ENCODE measurements at places on chromosomes 2 and 18.
A peak's percentile ranks its signal among the peaks of the same experiment; 100 is the strongest.

DNA sequence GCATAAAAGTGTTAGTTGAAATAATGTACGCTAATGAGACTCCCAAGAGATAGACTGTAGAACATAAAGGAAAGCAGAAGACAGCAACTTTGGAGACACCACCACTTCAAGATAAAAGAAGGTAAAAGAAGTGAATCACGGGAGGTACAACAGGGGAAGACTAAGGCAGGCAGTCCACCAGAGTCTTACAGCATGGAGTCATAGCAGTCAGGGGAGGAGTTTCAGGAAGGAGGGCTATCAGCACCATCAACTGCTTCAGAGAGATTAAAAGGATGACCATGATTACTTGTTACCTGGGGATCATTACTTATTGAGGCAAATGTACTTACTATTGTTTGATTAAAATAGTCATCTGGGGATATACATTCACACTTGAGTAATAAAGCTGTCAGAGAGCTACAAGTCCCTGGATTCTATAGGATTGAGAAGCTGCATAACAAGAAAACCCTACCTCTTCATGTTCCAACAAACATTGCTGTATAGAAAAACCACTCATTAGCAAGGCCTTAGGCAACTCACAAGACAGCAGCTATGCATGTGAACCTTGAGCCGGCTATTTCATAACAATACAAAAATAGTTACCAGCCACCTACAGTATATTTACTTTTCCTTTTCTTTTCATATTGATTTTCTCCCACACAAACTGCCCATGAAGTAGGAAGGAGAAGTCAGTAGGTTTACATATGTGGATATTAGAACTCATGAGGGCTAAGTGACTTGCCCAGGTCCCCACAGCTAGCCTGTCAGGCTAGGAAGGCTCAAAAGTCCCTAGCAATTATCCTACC is 101.7 kb downstream of the PDE11A start:
- DNase-seq, result no peak

DNA sequence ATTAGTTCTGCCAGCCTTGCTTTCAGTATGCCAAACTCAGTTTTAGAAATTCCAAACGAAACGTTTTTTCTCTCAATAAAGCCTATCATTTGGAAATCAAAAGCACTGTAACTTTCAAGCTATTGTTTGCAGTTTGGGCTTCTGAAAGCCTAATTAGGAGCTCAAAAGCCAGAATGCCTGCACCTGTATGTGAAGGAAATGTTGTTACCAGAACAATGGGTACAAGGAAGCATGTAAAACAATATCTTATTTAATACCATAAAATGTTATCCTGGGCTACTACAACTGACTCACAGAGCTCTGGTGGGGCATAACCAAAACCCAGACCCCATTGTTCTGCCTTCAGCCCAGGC is 12.6 kb upstream of the GULP1 start:
- no peak for DNase-seq

- DNase-seq, result no peak
Measured at GRCh38 chr2:49914281-49914680, 760.0 kb upstream of the FSHR start.

DNA sequence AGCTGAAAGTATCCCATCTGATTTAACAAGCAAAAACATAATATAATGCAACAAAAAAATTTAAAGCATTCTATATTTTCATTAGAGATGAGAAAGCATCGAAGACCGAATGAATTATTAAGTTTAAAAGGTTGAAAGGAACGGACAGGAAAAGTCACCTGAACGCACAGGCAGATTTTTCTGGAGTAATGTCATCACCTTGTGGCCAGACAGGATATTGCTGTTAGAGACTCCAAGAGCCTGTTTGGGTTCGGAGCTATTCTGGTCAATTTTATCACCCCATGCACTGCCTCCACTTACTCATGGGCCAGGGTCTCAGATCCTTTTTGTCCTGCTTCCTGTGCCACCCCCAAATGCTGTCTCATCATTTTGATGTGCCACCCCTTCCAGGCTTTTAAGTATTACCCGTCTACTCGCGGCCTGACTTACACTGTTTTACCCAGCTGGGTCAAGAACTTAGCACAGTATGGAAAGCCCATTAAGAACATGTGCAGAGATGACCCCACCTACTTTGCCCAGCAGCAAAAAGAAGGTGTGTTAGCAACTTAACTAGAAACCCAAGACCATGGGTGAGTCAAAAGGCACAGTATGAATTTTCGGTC is 27.3 kb downstream of the GKN2 start:
- no peak for DNase-seq

DNA sequence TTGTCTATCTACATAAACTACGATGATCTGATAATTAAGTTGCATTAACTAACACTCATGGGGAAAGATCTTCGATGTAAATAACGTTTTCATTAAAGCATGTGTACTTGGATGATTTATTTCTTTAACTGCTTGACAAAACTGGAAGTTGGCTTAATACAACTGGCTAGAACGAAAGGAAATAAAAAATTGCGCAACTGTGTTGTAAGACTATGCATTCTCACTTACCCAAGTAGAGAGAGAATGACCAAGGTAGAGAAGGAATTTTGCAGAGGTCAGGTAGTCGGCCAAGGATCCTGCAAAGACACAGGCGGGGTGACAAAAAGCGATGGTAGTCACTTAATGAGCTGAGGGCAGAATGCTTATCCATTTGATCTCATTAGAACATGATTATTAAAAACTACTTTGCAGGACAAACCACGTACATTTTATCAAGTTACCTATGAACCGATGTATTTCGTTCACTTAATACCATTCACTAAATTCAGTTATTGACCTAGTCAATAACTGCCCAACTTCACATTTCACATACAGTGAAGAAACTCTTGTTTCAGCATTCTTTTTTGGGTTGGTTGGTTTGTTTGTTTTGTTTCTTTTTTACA is 900 bp downstream of the SLC40A1 start:
- DNase-seq, result peak; percentile 30

GRCh38 chr2:160869411-160869810 is 290.8 kb upstream of the TANK start:
- DNase-seq, result no peak

DNA sequence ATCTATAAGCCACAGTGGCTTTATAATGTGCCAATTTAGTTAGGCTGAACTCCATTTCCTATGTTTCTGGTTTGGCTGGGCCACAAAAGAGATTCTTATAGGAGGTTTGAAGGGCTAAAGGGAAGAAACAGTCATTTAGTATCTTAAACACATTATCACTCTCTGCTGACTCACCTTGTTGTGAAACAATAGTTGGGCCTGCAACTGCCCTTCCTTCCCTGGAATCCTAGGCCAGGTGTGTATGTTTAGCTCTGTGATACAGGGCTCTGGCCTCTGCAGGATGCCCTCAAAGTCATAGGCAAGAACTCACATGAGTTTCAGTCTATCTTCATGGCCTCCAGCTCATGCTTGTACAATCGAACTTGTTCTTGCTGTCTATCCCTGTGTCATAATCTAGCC is 400.0 kb upstream of the CELF4 start:
- DNase-seq, result no peak

DNA sequence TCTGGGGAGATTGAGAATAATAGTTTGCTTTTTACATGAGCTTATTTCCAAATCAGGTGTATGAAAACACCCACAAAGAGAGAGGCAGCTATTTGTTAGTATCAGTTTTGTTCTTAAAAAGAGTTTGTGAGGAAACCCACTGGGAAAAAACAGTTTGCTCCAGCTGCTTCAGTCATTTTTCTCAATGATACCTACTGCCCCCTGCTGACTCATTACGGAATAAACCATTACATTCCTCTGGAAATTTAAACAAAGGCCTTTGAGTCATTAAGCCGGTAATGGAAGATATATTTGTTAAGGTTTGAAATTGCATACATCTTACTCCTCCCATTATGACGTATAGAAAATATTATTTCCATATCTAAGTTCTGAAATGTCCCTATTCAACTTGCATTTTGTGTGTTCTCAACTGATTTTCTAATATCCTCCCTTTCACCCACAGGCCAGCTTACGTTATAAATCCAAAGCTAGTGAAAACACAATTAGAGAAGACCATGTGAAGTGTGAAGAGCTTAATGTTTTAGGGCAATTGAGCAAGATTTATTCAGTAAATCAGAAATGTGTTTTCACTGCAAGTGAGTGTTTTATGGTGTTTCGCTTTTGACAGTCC is 761.6 kb downstream of the DSC3 start:
- no peak for DNase-seq

DNA sequence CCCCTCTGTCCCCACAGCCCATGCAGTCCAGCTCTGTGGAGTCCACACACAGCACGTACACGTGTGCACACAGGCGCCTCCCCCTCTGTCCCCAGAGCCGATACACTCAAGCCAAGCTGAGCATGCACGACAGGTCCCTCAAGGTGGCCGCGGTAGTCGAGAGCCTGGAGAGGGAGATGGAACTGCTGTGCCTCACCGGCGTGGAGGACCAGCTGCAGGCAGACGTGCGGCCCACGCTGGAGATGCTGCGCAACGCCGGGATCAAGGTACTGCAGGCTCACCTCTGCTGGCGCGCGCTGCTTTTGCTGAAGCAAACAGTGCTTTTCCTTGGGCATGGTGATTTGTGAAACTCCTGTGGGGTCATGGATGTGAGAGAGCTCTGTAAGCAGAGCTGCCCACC is 58.5 kb upstream of the NFATC1 start:
- DNase-seq, result no peak

DNA sequence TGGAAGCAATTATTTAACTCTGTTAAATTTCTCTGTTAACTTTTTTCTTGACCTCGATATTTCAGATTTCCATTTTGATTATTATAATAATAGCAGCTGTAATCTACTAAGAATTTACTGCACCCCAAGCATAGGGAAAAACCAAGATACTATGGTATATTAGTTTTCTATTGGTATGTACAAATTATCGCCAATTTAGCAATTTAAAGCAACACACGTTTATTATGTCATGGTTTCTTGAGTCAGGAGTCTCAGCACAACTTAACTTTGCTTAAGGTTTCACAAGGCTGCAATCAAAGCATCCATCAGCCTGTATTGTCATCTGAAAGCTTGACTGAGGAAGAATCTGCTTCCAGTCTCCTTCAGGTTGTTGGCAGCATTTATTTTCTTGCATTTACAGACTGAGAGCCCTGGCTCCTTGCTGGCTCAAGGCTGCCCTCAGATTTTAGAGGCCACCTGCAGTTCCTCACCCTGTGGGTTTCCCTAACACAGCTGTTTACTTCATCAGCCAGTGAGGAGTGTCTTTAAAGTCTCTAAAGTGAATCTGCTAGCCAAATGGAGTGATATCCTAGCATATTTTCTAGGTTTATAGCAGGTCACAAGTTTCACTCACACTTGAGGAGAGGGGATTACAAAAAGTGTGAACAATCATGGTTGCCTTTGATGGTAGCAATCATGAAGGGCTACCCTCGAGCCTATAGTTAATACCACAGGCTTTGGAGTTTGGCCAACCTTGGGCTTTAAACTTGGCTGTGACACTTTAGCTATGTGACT is 4.4 kb upstream of the VPS54 start:
- DNase-seq, result no peak

DNA sequence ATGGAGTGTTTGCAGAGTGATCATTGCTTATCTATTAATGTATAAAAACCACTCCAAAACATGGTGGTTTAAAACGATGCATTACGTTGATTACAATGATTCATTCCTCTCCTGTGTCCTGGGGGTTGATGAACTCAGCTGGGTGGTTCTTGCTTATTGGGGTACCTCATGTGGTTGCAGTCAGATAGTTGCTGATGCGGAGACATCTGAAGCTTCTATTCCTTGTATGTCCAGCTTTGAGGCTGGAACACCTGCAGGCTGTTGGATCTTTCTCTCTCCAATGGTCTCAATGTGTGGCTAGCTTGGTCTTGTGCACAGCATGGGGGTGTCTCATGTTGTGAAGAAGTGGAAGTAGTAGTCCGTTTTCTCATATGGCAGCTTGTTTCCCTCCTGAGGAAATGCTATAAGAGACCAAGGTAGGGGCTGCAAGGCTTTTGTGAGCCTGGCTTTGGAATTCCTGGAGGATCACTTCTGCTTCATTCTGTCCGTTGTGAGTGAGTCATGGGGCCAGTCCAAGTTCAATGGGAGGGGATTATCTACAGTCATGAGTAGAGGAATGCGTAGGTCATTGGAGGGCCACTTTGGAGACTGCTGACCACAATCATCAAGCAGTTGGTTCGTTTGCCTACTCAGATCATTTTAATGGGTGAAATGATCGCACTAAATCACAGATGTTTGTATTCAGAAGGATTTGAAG is 601.0 kb downstream of the SLC4A3 start:
- DNase-seq, result no peak

GRCh38 chr18:72674710-72675109 is 130.6 kb upstream of the CBLN2 start:
- no peak for DNase-seq

DNA sequence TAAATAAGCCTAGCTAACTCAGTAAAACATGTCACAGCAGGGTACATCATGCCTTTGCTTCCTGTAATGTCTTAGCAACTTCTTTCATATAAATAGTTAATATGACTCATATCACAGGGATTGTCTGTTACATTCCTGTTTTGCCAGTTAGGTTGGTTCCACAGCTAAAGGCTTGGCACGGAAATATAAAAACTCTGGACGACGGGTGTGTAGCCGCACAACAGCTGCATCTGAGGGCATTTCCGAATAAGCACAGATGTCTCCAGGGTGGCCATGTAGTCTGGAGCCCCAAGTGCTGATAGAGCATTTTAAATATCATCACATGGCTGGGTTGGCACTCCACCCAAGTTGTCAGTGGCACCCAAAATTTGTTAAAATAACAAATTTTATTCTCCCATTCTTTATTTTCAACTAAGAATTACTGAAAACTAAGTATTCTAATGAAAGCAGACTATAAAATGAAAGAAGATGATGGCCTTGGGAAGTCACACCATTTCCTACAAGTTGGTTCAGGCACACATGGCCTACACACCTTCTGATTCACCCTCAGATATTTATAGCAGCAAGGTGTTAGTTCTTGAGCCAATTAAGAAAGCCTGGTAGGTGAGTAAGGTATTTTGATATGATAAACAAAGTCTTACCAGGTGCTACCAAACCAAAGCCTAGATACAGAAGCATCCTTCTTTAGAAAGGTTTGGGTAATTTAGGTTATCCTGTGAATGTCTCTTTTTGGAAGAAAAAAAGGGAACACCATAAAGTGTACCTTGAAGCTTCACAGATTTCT is 61.8 kb upstream of the STK17B start:
- DNase-seq, result no peak

- no peak for DNase-seq
Measured at GRCh38 chr2:61465045-61465444, 5.8 kb downstream of the USP34 start.

DNA sequence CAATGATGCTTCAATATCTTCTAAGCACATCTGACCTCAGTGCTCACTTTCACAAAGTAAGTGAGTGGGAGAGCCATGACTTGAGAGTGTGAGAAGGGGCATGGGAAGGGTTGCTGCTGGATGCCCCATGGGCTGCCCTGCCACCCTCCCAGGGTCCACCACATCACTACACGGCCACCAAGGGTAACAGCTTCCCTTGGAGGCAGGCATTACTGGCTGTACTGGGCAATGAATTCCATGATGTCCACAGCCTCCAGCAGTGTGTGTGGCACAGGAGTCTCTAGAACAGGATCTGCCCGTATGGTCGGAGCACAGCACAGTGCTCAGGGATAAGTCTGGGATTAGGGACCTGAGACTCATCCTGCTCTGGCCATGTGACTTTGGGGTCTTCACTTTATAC is 481.0 kb upstream of the MYT1L start:
- no peak for DNase-seq

All from SIG-M5 (cell line).